ENCODE measurements at places on chromosomes 5 and 9. TPM values are rescaled to one million over a fixed set of nuclear protein-coding genes. Genes with fewer than 3 reads are reported as not detected.

- no peaks in the 10 kb centered on the region for H3K36me3 ChIP-seq
- no peaks in the 10 kb centered on the region for H3K27me3 ChIP-seq
- H3K4me1 ChIP-seq, result no peaks in the 10 kb centered on the region
- no peak overlapping the region for H3K27ac ChIP-seq
These were observed 145.2 kb downstream of the RORB start for GRCh38 chr9:74642376-74642775.

GRCh38 chr9:19583890-19584289 lies 175.1 kb downstream of the ACER2 start:
- H3K36me3 ChIP-seq, result no peaks in the 10 kb centered on the region
- no peaks in the 10 kb centered on the region for H3K4me1 ChIP-seq
- no peak for DNase-seq

- no peaks in the 10 kb centered on the region for H3K4me1 ChIP-seq
- no peak for DNase-seq
- no peak overlapping the region for H3K27ac ChIP-seq
- no peaks in the 10 kb centered on the region for H3K36me3 ChIP-seq
- no peak overlapping the region for H3K4me3 ChIP-seq
These were observed 144.9 kb upstream of the CD180 start for GRCh38 chr5:67341478-67341877.

- H3K27me3 ChIP-seq, result no peaks in the 10 kb centered on the region
- no peaks in the 10 kb centered on the region for H3K36me3 ChIP-seq
- no peak for DNase-seq
- no peak overlapping the region for H3K27ac ChIP-seq
- no peaks in the 10 kb centered on the region for H3K4me1 ChIP-seq
These were observed 354.8 kb downstream of the DMRT2 start for GRCh38 chr9:1404940-1405339.

DNA sequence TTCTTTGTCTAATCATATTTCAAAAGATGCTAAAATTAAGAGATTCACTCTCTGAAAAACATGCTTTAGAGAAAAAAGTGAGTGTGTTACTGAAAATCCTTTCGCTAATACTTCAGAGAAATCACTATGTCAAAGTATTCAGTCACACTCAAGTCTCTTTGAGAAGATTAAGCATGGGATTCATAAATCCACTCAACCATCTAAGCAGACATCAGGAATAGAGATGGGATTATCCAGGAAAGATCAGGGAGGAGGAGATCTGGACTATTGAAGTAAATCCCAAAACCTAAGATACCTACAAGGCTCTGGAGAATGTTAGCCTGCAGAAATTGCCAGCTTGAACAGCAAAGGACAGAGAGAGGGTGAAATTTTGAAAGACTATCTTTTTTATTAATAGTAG lies 317.2 kb upstream of the ACO1 start:
- no peak overlapping the region for H3K4me3 ChIP-seq
- H3K36me3 ChIP-seq, result no peaks in the 10 kb centered on the region
- no peaks in the 10 kb centered on the region for H3K27me3 ChIP-seq
- no peaks in the 10 kb centered on the region for H3K4me1 ChIP-seq
- no peak for DNase-seq

DNA sequence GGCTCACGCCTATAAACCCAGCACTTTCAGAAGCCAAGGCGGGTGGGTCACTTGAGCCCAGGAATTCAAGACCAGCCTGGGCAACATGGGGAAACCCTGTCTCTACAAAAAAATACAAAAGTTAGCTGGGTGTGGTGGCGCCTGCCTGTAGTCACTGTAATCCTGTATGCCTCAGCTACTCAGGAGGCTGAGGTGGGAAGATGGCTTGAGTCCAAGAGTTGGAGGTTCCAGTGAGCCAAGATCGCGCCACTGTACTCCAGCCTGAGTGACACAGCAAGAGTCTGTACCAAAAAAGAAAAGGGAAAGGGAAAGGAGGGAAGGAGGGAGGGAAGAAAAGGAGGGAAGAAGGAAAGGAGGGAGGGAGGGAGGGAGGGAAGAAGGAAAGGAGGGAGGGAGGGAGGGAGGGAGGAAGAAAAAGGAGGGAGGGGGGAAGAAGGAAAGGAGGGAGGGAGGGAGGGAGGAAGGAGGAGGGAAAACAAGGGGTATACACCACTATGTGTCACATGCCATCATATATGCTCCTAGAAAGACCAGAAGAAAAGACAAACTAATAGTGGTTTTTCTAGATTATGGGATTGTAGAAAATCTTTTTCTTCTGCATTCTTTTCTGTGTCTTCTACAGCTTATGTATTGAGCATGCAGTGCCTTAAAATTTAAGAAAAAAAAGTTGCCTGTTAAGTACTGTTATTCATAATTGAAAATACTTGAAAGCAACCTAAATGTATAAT lies 240.1 kb downstream of the DENND1A start:
- no peaks in the 10 kb centered on the region for H3K4me1 ChIP-seq
- H3K27me3 ChIP-seq, result no peaks in the 10 kb centered on the region
- no peaks in the 10 kb centered on the region for H3K36me3 ChIP-seq
- H3K4me3 ChIP-seq, result no peak overlapping the region
- no peak overlapping the region for H3K27ac ChIP-seq

GRCh38 chr9:131330814-131331600 lies 41.5 kb downstream of the PLPP7 start:
- no peak for DNase-seq
- no peak overlapping the region for H3K4me3 ChIP-seq
- no peaks in the 10 kb centered on the region for H3K27me3 ChIP-seq

DNA sequence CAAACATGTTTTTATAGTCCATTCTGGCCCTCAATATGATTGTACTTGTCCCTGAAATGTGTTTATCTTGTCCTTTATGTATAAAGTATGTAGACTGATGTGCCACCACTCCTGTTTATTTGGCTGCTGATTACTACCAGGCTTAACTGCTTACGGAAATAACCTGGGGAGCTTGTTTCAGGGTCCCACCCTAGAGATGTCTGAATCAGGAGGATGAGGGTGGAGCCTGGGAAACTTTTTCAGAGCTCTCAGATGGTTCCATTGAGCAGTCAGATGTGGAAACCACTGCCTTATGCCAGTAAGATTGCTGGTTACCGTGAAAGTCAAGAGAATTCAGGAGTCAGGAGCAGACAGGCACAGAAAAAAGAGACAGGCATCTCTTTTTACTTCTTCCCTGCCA lies 19.2 kb downstream of the SLC23A1 start:
- no peaks in the 10 kb centered on the region for H3K4me1 ChIP-seq
- H3K4me3 ChIP-seq, result no peak overlapping the region
- H3K27ac ChIP-seq, result no peak overlapping the region
- no peaks in the 10 kb centered on the region for H3K27me3 ChIP-seq
- H3K36me3 ChIP-seq, result peaks cover 7% of the 10 kb centered on the region

DNA sequence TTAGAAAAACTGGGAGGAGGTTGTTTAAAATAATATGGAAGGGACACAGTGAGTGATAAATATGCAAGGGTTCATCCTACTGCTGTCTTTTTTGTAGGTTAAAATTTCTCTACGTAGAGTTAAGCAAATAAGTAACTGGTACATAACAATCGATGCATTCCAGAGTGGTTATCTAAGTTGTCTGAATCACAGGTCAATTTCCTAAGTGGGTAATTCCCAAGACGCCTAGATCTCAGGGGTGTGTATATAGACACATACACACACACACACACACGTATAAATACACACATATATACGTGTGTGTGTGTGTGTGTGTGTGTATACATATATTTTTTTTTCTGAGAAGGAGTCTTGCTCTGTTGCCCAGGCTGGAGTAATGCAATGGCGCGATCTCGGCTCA lies 22.3 kb downstream of the CAAP1 start:
- no peaks in the 10 kb centered on the region for H3K27me3 ChIP-seq
- H3K4me3 ChIP-seq, result no peak overlapping the region
- H3K27ac ChIP-seq, result no peak overlapping the region
- no peak for DNase-seq
- no peaks in the 10 kb centered on the region for H3K36me3 ChIP-seq
- H3K4me1 ChIP-seq, result no peaks in the 10 kb centered on the region

GRCh38 chr5:14505310-14506139 lies 76.1 kb upstream of the OTULINL start:
- no peaks in the 10 kb centered on the region for H3K4me1 ChIP-seq
- H3K27me3 ChIP-seq, result no peaks in the 10 kb centered on the region
- H3K4me3 ChIP-seq, result no peak overlapping the region

GRCh38 chr5:144971108-144971850 lies 800.6 kb downstream of the KCTD16 start:
- no peaks in the 10 kb centered on the region for H3K36me3 ChIP-seq
- no peak overlapping the region for H3K27ac ChIP-seq
- DNase-seq, result no peak
- no peak overlapping the region for H3K4me3 ChIP-seq
- H3K4me1 ChIP-seq, result no peaks in the 10 kb centered on the region

DNA sequence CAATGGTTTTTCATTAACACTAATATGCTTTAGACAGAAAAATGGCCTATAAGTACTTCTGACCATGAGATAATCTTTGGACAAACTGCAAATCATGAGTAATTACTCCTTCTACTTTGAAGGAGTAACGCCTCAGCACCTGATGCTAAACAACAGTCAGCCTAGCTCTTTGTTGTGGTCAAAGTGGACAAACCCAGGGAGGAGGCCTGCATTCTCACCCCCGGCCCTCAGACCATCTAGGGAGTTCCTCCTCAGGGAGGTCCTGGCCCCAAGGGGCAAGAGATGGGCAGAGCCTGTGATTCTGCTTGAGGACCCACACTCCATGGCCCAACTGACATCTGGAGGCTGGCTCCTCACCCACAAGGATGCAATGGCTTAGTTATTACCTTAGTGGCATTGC lies 48.2 kb upstream of the ANGPTL2 start:
- no peaks in the 10 kb centered on the region for H3K27me3 ChIP-seq
- H3K27ac ChIP-seq, result no peak overlapping the region
- no peak for DNase-seq
- no peaks in the 10 kb centered on the region for H3K36me3 ChIP-seq
- no peaks in the 10 kb centered on the region for H3K4me1 ChIP-seq

- H3K27ac ChIP-seq, result no peak overlapping the region
- H3K27me3 ChIP-seq, result no peaks in the 10 kb centered on the region
- H3K4me1 ChIP-seq, result no peaks in the 10 kb centered on the region
- no peak for DNase-seq
- no peak overlapping the region for H3K4me3 ChIP-seq
- peaks cover 27% of the 10 kb centered on the region for H3K36me3 ChIP-seq
These were observed 42.9 kb upstream of the TDRD7 start for GRCh38 chr9:97368964-97369363.

DNA sequence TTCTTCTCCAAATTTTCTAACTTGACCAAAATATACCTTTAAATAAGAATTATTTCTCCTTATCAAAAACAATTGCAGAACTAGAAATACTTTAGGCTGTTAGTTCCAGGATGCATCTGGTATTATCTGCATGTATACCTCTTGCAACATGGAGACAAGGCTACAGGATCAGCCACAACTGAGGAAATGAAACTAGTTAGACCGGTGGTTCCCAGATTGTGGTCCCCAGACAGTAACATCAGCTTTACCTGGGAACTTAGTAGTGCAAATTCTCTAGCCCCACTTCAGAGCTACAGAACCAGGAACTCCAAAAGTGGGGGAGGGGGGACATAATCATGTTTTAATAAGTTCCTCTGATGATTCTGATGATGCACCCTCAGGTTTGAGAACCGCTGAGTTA lies 61.6 kb upstream of the C9orf72 start:
- H3K4me1 ChIP-seq, result no peaks in the 10 kb centered on the region
- no peak overlapping the region for H3K4me3 ChIP-seq
- no peak for DNase-seq
- peaks cover 4% of the 10 kb centered on the region for H3K27me3 ChIP-seq
- H3K36me3 ChIP-seq, result no peaks in the 10 kb centered on the region
- no peak overlapping the region for H3K27ac ChIP-seq

PHYHD1 gene
- total RNA-seq, result 3.2 TPM

FBXO4 gene
- total RNA-seq, result 14.6 TPM

HRH2 gene
- total RNA-seq, result 12.9 TPM

CCDC187 gene
- total RNA-seq, result not detected

TMC1 gene
- total RNA-seq, result not detected
